ENCODE measurements at places on chromosomes 4 and X. TPM values are rescaled to one million over a fixed set of nuclear protein-coding genes. Genes with fewer than 3 reads are reported as not detected.

Gene PHEX
- 1.2 TPM for total RNA-seq

Gene EDA
- total RNA-seq = 0.50 TPM

Gene FGFBP2
- total RNA-seq = 1.3 TPM

Gene LRCH2
- total RNA-seq = 2.0 TPM

Gene IL1RAPL2
- not detected for total RNA-seq

Gene PSAPL1
- total RNA-seq = under 0.01 TPM

Gene SPATA4
- not detected for total RNA-seq

Gene UXT
- 70.2 TPM for total RNA-seq

Gene DCAF8L2
- total RNA-seq = not detected
